ENCODE measurements at places on chromosomes 4 and X.
A peak's percentile ranks its signal among the peaks of the same experiment; 100 is the strongest.

DNA sequence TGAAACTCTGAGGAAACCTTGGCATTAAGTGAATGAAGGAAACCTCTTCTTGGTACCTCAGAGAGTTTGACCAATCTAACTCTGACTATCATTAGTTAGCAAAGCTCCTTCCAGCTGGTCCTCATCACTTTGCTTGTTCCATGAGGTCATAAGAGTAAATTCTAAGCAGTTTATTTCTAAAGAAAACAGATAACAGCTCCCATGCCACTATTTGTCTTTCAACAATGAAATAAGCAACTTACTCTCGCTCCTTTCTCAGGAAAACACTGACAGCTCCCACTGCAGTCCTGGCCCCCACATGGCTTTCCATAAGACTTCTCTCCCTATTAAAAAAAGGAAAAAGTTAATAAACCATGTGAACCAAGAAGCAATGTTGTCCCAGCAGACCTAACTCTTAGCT is 127.7 kb downstream of the COL4A6 start:
- no peak for DNase-seq

DNA sequence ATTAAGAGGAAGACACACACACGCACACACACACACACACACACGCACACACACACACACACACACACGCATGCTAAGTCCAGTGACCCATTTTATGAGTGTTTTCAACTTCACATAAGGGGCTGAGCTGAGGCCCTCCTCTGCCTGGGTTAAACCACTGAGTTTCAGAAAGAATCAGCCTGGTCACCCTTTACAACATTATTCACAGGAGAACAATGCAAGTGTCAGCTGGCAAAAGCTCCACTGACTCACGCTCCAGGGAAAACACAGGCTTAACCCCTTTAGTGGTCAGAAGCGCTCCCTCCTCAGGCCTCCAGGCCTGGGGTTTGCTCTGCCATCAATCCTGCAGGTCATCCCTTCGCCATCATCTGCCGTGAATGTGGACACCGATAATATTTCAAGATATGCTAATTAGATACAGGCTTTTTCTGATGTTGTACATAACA is 46.9 kb downstream of the ACOX3 start:
- peak; percentile 67 for DNase-seq

DNA sequence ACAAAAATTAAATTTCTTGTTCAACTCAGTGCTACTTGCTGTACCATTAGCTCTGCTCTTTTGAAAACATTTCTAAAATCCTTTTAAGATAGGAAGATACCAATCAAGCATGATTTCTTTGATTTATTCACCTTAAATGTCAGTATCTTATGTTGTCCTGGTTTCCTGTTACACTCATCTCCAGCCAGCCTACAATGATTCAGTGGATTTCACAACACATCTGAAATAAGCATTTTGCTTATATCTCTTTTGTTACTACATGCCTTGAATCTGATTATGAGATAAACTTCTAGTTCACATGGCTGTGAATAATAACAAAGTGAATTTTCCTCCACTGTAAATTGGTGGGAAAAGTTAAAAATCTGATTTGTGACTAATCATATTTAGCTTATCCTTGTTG is 112.5 kb upstream of the BMP3 start:
- DNase-seq, result no peak

DNA sequence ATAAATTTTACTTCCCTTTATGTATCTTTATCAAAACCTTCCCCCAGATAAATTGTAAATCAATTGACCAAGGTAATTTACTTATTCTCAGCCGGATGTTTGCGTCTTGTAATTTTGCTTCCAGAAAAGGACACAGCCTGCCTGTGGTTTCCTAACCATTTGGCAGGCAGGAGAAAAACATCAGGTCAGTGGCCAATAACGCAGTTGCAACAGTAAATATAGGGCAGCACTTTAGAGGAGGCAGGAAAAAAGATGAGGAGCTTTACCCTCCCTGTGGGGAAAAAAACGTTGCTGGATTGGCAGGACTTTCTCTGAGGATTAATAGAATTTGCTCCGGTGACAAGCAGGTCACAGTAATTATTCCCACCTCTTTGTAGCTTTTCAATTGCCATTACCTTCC is 2618.1 kb downstream of the ARAP2 start:
- DNase-seq, result no peak

DNA sequence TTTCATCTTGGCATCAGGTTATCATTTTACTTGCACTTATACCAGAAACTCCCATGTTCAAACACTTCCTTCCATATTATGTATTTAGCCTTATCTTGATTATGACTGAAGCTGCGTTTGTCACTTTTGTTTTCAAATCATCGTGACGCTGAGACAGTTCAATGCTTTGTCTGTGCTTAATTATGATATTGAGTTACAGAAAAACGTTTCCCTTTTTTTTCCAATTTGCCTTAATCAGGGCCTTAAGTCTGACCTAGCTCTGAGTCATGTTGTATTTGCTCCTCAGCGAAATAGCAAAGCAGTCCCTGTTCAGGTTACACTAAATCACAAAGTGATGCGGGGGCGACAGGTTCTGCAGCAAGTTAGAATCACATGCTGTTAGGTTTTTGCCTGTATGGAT is 254.7 kb downstream of the AFF2 start:
- DNase-seq, result no peak

GRCh38 chrX:121496966-121497365 is 449.6 kb downstream of the GLUD2 start:
- DNase-seq, result no peak

DNA sequence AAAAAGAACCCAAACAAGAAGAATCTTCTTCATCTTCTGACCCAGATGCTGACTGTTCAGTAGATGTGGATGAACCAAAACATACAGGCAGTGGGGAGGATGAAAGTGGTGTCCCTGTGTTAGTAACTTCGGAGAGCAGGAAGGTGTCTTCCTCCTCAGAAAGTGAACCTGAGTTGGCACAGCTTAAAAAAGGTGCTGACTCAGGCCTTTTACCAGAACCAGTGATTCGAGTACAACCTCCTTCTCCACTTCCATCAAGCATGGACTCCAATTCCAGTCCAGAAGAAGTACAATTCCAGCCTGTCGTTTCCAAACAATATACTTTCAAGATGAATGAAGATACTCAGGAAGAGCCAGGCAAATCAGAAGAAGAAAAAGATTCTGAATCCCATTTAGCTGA is 307.0 kb downstream of the ANK2 start:
- no peak for DNase-seq

DNA sequence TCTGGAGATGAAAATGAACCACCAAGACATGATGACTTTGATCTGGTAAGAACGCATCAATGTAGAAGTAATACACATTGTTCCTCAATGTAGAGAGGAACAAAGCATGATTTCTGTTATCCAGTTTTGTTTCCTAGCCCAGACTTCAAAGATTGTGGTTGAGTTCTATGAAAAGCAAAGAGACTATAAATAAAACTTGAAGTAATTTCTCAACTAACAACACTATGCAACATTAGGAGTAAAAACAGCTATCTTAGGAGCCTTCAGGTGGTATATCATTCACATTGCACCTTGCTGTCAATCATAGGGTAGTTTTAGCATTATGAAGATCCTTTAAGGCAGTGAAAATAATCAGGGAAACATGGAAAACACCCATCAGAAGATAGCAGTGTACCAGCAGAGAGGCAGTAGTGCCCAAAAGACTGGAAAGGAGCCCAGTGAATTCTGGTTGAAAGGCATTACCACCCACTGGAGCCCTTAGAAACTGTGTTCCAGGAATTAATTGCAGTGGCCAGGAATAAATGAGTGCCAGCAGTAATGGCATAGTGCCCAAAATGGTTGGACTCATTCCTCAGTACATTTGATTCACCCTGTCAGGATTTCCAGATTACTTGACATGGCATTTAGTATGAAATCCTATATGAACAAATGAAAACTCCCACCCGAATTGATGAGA is 300.7 kb upstream of the CXXC4 start:
- DNase-seq, result peak; percentile 25

DNA sequence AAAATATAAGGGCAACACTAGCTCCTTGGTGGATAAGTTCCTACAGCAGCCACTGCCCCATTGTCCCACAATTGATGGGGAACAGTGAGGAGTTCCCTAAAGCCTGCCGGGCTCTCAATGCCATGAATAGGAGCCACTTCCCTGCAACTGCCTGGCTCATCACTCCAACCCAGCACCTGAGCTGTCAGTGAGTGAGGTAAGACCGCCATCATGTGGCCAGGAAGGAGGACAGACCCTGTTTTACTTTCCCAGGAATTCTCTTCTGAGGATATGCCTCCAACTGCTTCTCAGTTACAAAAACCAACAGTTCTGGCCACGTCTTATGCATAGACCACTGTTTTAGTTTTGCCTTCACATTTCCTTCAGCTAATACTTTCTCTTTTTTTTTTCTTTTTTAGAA is 45.5 kb downstream of the SRPX start:
- peak; percentile 12 for DNase-seq

- peak; percentile 13 for DNase-seq
Measured at GRCh38 chr4:36249610-36250009, 5.3 kb upstream of the ARAP2 start.

- DNase-seq, result no peak
Measured at GRCh38 chr4:37279894-37280592, 35.5 kb downstream of the NWD2 start.

DNA sequence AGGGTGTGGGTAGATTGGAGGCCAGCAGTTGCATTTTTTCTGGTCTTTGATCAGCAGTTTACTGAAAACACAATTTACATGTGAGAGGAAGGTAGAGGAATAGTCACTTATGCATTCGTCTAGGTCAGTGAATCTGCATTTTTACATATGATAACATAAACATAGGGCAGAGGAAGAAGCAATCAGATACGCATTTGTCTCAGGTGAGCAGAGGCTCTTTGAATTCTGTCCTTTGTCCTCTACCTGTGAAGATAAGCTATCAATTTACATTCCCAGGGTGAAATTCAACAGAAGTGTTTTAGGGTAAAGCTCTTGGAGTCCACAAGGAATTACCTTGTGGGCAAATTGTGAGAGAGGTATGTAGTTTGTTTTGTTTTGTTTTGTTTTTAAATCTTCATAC is 306.5 kb downstream of the MAGEB5 start:
- DNase-seq, result no peak

DNA sequence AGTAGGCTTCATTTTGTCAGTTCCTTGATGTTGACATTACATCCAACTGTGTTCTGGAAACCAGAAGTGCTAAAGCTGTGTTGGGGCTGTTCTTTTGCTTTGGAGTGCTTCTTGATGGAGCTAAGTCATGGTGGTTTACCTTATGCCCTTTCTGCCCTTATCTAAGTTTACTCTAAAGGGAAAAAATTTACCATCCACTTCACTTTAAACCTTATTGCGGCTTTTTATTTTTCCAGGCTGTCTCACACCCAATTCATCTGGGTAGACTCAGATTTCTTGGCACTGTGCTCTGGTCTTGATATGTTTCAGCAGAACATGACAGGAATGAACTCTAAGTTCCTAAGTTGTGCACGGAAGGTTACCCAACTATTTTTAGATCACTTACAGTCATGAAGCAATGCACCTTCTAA is 104.7 kb upstream of the TTC29 start:
- DNase-seq, result no peak

GRCh38 chr4:6905516-6906445 is 3.8 kb upstream of the TBC1D14 start:
- no peak for DNase-seq

GRCh38 chrX:132802033-132802432 is 156.4 kb downstream of the HS6ST2 start:
- DNase-seq, result no peak

- no peak for DNase-seq
Measured at GRCh38 chr4:175542786-175543185, 269.3 kb downstream of the GPM6A start.

DNA sequence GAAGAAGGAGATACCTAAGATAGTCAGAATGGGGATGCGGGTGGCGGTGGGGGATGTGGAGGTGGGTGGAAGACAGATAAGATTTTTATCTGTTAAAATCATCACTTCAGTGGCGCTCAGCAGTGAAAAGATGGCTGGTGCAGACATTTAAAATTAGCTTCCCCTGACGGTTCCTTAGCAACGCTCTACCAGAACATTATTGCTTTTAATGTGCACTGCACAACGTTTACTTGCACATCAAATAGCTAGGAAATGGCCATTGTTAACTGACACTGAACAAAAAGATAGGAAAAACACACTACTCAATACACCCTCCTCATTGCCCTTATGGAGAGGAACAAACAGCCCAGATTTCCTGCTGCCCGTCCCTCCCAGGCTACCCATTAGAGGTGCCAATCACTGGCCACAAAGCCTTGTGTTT is 61.0 kb upstream of the FTHL17 start:
- no peak for DNase-seq

DNA sequence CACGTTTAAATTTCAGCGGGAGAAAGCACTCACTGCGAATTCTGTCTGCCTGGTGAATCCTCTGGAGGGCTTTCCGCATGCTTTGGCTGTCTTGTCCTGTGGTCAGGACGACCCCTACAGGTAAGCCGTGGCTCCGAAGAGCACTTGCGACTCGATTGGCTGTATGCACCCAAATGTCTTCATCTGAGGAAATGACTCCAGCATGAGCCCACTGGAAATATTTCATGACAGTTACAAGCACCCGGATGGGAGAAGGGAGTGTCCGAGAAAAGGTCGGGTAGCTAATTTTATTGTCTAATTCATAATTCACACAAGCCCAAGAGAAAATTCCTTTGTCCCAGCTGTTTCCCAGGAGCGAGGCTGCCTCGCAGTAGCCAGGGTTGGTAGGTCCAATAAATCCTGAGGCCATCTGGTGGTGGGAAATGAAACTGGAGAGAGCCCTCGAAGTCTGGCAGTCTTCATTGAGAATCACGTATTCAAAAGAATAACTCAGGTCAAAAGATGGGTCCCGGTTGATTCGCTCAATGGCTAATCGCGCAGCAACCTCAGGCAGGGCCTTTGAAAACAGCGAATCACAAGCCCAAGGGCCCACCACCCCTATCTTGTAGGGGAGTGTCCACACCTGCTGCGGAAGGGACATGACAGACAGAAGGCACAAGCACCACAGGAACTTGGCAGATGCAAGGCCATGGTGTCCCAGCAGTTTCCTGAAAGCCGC is 6.6 kb downstream of the GUCY2F start:
- no peak for DNase-seq

DNA sequence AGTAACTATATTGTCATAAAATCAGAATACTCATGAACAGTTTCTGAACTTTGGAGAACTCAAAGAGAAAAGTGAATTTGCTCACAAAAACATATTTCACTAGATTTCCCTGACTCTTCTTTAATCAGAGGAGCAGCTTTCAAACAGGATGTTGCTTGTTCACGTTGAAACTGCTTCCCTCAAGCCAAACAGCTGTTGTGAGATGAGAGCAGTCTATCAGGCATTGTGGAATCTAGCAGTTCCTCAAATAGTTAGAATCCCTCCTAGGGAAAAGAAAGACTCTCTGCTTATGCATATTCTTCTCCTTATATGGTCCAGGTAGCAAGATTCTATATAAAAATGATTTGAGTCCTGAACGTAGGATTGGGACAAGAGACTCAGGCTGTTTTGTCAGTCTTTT is 1012.1 kb downstream of the FAM133A start:
- no peak for DNase-seq

All from GM13977 (cell line).